ENCODE measurements at places on chromosomes 16 and 17.

DNA sequence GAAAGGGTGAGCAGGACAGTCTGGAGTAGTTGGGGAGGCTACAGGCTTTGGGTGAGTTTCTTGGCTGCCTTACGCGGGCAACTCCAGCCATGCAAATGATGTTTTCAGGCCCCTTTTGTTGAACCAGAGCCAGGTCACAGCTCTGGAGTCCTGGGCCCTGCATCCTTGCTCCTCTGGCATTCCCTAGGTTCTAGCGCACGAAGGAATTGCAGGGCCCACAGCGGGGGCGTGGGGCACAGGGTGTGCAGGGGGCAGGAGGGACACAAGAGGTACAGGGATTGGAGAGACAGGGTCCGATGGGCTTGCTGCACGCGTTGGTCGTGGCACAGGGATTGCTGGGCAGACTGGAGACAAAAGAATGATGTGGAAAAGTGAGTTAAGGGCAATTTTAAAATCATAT is 3.6 kb downstream of the KRT31 start:
- DNase-seq, result no peak

- DNase-seq, result no peak
Measured at GRCh38 chr16:48347980-48348379, 37.2 kb downstream of the SIAH1 start.

GRCh38 chr16:53492503-53492902 is 10.5 kb downstream of the AKTIP start:
- no peak for DNase-seq

DNA sequence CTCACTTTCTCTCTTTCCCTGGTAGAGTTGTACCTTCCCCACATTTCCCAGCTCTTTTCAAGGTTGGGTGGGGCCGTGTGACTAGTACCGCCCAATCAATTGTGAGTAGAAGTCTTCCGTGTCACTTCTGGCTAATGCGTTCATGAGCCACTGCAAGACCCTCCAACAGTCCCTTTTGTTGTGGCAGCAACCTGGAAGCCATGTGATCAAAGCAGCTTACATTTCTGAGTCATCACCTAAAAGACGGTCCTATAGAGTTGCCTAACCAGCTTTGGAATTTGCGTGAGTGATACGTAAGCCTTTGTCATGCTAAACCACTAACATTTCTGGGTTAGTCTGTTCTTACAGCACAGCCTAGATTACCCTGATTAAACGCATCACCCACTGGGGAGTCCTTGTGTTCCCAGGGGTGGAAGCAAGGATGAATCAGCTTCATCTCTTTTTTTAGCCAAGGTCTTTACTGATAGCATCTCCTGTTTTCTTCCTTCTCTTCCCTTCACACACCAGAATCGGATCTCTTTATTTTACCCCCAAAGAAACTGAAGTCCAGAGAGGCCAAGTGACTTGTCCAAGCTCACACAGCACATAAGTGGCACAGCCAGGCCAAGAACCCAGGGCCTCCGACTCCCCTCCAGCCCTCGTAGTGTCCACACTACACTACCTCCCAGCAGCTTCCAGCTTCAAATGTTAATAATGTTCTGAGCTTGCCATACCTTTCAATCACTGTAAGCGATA is 366.3 kb upstream of the XYLT1 start:
- DNase-seq, result no peak

- DNase-seq, result no peak
Measured at GRCh38 chr16:14013571-14014283, 57.4 kb upstream of the MRTFB start.

DNA sequence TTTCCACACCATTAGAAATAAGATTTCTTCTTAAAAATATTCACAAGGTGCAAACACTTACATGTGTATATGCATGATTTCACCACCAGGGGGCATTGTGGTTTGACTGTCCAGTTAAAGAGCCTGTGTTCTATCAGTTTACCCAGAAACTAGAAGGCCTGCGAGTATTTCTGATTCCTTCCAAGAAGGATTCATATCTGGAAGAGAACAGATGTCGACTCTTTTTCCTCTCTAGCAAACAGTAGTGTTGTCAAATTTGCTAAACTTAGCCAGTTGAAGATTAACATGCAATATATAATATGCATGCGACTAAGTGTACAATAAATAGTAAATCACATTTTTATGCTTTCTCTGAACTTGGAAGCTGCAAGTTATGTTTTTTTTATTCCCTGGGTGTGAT is 404.1 kb downstream of the WWOX start:
- DNase-seq, result peak; percentile 34

- no peak for DNase-seq
Measured at GRCh38 chr16:66695471-66695934, 1.0 kb downstream of the CMTM4 start.

- DNase-seq, result no peak
Measured at GRCh38 chr17:12726131-12726530, 60.4 kb downstream of the MYOCD start.

GRCh38 chr17:28370035-28370743 is at the start of gene VTN:
Gene VTN (minus strand): TSS chr17:28370307. CDS start chr17:28370203, 104 bp downstream.
- DNase-seq, result no peak

GRCh38 chr17:40415390-40415789 is 2.3 kb downstream of the TOP2A start:
- no peak for DNase-seq

DNA sequence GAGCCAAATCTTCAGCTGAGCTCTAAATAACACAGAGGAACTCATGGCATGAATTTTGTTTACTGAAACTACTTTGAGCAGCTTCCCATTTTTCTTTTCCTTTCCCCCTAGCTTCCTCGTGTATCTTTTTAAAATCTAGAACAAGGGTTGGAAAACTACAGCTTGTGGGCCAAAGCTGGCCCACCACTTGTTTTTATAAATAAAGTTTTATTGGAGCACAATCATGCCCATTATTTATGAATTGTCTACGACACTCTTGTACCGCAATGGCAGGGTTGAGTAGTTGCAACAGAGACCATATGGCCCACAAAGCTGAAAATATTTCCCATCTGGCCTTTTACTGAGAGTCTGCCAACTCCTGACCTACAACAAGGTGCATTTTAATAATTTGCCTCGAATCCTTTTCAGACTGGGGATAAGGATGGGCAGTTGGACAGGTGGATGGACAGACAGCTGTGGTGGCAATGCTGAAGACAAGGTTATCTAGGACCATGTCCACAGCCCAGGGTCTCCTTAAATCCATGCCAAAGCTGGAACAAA is 87.7 kb downstream of the RMI2 start:
- no peak for DNase-seq

DNA sequence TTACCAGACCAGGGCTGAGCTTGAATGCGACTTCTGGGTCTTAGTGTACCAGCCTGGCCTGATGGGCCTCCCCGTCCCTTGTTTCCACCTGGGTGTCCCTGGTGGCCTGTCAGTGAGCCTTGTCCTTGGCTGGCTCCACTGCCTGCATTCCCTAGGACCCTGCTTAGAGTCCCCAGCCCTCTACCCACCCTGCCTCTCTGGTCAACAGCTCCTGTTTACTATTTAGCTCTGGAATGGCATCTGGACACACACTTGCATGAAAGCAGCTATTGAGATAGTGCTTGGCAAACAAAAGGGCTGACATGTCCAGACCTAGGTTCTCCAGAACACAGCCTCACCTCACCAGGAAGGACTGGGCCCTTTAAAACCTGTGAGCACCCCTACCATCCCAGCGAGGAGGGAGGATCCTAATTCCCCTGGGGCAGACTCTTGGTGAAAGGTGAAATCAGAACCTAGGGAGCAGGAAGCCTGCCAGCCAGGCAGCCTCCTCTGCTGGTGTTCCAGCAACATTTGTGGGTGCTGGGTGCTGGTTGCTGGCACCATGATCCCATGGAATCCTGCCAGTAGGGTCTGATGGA is 38.8 kb downstream of the RAI1 start:
- no peak for DNase-seq

- no peak for DNase-seq
Measured at GRCh38 chr16:80175011-80175410, 365.8 kb upstream of the DYNLRB2 start.

DNA sequence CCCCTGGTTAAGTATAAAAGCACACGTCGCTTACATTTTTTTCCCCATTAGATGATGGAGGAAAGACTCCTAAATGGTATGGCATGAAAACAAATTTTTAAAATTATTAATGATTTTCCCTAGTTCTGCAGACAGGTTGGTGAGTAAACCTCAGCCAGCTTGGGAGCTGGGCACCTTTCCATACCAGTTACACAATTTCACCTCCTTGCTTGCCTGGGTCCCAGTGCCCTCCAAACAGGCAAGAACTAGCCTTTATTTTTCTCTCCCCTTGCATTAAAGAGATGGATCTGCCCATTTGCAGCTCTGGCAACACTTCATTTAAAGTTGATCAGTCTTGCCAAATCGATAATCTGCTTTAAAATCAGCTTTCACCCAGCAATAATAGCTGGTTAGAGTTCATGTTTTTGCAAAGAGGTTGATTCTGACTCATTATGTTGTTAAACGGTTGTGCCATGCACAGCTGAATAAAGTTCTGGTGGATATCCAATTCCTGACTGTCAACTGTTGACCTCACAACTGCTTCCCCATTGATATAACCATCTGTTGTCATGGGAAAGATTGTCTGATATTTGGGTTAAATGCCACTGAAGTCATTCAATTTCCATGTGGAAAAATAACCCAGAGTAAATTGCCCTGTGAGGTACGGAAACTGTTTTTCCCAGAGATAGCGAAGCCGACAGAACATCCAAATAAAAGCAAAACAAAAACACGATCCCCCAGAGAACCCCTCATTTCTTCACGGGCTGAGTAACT is 1.3 kb downstream of the C17orf58 start:
- no peak for DNase-seq

GRCh38 chr16:63415014-63415413 is 1378.8 kb upstream of the CDH8 start:
- DNase-seq, result no peak

- DNase-seq, result no peak
Measured at GRCh38 chr17:31216031-31216751, 80.8 kb downstream of the OMG start.

DNA sequence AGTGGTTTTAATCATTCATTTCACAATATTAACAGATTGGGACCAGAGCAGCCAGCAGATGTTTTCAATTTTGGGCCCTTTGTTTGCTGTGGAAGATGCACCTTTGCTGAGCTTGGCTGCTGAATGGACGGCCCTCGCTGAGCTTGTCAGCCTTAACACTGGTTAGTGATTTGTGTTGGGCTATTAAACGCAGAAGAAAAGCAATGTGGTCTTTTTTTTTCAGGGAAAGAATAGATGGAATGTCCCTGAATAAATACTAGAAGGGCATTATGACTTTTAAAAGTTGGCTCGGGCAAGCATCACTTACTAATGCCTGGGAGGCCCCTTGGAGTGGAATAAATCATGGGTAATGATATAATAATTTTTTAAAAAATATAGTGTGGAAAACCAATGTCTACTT is 297.0 kb downstream of the MAP2K6 start:
- DNase-seq, result no peak

GRCh38 chr17:11326492-11326891 is 85.5 kb downstream of the SHISA6 start:
- no peak for DNase-seq

DNA sequence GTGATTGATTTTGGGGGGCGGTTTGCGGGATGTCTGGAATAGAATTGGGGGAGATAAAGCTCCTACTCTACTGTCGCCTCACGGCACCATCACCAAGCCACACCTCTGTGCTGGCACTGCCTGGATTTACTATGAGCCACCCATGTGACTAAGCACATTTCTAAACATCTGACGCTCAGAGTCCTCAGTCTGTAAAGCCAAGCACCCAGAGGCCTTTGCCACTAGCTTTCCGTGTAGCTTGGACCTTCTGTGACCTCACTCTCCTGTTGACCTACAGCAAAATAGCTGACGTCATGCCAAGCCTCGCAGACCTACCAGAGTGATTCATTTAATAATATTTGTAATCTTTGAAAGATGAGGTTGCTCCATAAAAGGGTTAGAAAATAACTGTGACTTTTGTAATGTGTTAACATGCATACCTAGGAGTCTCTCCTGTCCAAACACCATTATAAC is 38.5 kb upstream of the MYOCD start:
- no peak for DNase-seq

DNA sequence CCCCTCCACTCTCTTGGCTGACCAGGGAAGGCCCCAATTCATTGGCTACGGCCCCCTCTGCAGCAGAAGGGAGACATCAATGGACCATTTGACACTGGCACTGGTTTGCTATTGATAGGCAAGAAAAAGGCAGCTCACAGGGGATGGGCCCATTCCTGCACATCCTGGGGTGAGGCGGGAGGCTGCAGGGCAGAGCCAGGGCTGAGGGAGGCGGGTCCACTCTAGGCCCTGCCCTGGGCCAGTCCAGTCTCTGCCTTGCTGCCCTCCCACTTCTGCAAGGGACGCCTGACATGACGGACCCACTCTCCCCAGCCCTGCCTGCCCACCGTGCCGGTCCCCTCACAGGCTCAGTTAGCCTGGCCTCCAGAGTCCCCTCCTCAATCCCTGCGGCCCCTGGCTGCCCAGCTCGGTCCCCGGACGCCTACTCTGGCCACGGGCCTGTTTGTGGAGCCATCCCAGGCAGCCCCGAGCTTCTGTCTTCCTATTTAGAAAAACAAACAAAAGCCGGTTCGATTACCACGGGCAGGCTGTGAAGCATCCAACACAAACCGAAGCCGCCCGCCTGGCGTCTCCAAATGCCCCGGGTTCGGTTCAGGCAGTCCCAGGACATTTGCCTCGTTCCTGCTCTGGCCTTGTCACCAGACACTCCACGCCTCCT is 160.7 kb downstream of the IRX5 start:
- DNase-seq, result no peak

DNA sequence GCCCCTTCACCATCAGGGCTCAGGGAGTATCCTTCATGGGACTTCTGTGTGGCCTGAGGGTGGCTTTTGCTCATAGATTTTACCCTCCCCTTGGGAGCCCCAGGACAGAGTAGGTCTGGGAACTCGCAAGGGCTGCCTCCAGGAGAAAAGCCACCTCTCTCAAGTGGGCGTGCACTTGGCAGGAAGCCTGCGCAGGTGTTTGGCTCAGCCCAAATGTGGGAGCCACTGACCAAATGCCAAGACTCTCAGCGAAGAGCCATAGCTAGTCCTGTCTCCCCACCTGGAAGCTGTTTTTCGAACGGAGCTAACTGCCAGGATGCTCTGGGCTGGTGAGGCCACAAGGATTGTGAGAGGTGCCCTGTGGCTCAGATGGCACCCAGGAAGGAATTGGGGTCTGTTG is 2.0 kb upstream of the HSD17B2 start:
- no peak for DNase-seq

DNA sequence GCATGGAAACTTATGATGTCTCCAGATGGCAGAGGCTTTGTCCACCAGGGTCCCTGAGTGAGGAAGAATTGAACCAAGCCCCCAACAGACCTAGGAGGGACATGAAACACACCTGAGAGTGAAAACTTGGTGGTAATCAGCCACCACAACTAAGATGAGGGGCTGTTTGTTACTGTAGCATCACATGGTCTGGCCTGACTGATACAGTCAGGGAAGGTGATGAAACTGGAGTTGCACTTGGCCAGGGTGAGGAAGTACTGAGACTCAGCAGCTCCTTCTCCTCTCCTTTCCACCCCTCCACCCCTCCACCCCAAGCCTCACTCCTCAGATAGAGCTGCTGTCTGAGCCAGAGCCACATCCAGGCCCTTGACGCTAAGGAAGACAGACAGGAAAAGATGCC is 37.2 kb downstream of the C16orf82 start:
- DNase-seq, result no peak

- no peak for DNase-seq
Measured at GRCh38 chr16:56038564-56039098, 152.7 kb upstream of the GNAO1 start.

GRCh38 chr17:81735264-81736102 is 23.4 kb downstream of the SLC25A10 start:
- no peak for DNase-seq

GRCh38 chr16:25198021-25198420 is 18.7 kb upstream of the AQP8 start:
- DNase-seq, result no peak

- no peak for DNase-seq
Measured at GRCh38 chr16:65254144-65254543, 132.3 kb upstream of the CDH11 start.
